ENCODE measurements at places on chromosomes 4 and X. TPM values are rescaled to one million over a fixed set of nuclear protein-coding genes. Genes with fewer than 3 reads are reported as not detected.

DNA sequence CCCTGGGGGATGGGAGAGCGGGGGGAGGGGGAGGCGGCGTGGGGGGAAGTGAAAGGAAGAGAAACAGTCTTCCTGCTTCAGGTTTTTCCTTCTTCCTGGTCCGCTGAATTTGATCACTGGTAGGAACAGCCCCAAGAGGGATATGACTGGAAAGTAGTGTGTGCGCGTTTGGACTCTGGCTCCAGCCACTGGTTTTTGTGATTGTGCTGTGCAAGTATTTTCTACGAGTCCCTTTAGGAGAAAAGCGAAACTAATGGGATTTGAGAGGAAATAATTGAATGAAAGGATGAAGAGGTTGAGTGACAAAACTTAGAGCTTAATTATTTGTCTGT, 836 bp downstream of the PRRG1 start:
- no peak for DNase-seq

DNA sequence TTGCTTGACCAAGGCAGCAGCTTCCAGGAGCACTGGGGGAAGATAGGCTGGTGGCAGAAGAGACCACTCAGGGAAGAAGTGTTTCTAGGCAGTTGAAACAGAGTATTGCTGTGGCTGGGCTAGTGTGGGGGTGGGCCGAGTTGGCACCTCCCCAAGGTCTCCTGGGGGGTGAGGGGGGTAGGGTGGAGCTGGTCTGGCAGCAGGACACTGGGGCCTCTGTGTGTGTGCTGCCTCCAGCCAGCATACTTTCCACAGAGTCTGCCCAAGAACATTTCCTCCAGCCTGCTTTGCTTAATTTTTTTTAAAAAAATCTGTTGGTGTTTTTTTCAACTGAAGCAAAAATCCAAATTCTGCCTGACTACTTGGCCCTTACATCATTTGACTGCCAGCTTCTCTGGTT, 4.0 kb downstream of the ITIH6 start:
- no peak for DNase-seq

GRCh38 chr4:173146456-173146855, 22.2 kb upstream of the GALNT7 start:
- no peak for DNase-seq

Gene AFP
- not detected for total RNA-seq

Gene GPR119
- total RNA-seq, result not detected

All from breast epithelium (tissue), 4 donors.